ENCODE measurements at places on chromosomes 1 and 21. TPM values are rescaled to one million over a fixed set of nuclear protein-coding genes. Genes with fewer than 3 reads are reported as not detected.

Gene SCYL3
- total RNA-seq = 4.9 TPM

Gene IFNLR1
- total RNA-seq = 8.5 TPM

Gene PLEKHA6
- 10.8 TPM for total RNA-seq

Gene NUF2
- 39.4 TPM for total RNA-seq

Gene TCP10L
- 2.4 TPM for total RNA-seq

Gene GJA8
- total RNA-seq = not detected

Gene CLDN8
- total RNA-seq = not detected

Gene MPL
- not detected for total RNA-seq

Gene TP73
- total RNA-seq = 0.69 TPM

Gene NIBAN1
- not detected for total RNA-seq

Gene PCBP3
- total RNA-seq = not detected

Gene GBP5
- not detected for total RNA-seq

Gene LCE1B
- total RNA-seq = not detected

Gene SLC44A3
- 3.8 TPM for total RNA-seq

DNA sequence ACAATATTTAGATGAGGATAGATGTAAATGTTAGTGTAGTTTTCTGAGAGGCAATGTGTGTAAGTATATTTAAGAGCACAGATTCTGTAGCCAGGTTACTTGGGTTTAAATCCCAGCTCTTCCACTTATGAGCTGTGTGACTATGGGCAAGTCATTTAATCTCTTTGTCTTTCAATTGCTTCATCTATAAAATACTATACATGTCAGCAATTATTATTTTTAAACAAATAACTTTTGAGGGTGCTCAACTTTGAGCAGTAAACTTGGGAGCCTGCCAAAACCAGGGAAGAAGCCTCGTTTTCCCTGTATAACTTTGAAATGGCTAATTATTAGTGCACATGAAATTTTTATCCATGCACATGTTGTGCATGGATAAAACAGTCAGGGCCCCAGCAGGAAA lies 222.8 kb downstream of the FOXD2 start:
- no peak for DNase-seq

- no peak for DNase-seq
These were observed 210.8 kb upstream of the PROX1 start for GRCh38 chr1:213776969-213777368.

DNA sequence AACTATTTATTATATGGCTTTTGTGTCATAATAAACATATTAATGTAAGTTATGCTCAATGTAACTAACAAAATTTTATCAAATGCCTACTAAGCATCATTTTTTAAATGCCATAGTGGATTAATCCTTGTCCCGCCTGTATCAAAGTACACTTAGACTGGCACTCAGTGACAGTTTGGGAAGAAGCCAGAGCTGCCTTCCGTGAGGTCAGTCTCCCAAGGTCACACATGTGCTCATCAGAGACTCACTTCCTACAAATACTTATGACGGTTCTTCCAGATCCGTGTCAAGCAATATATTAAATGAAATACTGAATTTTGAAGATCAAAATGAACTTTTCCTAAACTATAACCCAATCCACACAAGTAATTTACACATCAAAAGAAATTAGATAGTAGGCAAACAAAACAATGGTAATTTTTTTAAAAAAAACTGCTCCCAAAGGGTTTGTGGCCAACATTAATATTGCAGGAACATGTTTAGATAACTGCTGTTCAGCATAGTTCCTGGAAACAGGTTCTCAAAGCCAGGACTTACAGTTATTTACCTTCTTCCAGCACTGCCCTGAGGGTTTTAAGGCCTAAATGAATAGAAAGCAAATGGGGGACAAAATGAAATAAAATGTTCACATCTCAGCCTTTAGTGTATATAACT lies 27.2 kb downstream of the WLS start:
- no peak for DNase-seq

GRCh38 chr1:78792756-78793155 lies 143.1 kb downstream of the IFI44 start:
- DNase-seq = no peak

- no peak for DNase-seq
These were observed 11.5 kb downstream of the RCC2 start for GRCh38 chr1:17427696-17428660.

GRCh38 chr1:27634177-27634984 lies 604 bp downstream of the FGR start:
- DNase-seq = no peak

- no peak for DNase-seq
These were observed 11.0 kb upstream of the PGD start for GRCh38 chr1:10387677-10388386.

GRCh38 chr1:1430992-1431844 lies 4.3 kb upstream of the VWA1 start:
- peak; percentile 53 for DNase-seq

GRCh38 chr1:74690909-74691308 lies 17.3 kb upstream of the ERICH3 start:
- no peak for DNase-seq

DNA sequence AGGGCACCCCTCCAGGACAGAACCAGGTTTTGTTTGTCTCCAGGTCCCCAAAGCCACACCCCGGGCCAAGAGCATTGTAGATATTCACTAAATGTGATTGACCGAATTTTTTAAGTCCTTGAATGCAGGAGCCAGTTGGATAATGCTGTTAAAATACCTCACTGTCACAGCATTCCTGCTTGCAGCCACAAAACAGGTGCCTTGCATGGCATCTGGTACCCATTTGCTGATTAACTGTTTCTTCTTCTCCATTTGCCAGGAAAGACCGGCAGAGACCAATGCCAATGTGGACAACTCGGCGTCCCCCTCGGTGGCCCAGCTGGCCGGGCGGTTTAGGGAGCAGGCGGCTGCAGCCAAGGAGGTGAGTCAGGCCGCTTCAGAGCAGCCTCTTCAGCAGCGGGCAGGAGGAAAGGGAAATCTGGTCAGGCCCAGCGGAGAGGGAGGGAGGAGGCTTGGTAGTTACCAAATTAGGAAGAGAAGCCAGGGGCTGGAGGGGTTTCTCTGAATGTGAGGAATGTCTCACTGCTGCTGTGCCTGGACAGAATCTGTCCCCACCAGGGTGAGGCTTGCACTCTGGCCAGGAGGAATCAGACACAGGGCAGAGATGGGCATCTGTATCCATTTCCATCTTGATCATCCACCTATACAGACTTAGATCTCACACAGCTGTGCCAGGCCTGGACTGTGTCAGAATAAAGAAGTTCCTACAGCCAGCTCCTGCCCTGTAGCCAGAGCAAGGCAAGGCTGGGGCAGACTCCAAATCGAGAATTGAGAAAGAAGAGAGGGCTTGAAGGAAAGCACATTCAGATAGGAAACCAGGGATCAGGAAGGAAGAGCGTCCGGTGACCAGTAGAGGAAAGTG lies 37.9 kb upstream of the MPZL1 start:
- DNase-seq = no peak

DNA sequence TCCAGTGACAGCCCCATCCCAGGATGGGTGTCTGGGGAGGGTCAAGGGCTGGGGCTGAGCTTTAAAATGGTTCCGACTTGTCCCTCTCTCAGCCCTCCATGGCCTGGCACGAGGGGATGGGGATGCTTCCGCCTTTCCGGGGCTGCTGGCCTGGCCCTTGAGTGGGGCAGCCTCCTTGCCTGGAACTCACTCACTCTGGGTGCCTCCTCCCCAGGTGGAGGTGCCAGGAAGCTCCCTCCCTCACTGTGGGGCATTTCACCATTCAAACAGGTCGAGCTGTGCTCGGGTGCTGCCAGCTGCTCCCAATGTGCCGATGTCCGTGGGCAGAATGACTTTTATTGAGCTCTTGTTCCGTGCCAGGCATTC lies 24.2 kb downstream of the PCSK9 start:
- no peak for DNase-seq

- DNase-seq = no peak
These were observed 325.2 kb downstream of the PLPP3 start for GRCh38 chr1:56254130-56254529.

DNA sequence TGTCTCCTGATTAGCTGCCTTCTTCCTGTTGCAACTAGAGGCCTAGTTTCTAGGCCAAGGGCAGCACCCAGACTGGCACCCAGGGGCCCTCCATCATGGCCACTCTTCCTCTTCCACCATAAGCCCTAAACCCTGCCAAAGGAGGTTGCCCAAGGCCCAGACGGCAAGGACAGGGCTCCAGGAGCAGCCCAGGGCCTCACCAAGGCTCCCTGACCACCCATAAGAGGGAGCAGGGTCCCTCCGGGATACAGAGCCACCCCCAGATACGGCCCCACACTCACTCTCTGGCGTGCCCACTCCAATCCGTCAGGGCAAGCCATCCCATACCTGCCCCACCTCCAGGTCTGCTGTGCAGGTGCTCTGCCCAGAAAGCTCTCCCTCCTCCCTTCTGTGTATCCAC lies 79.9 kb downstream of the ITPKB start:
- no peak for DNase-seq

DNA sequence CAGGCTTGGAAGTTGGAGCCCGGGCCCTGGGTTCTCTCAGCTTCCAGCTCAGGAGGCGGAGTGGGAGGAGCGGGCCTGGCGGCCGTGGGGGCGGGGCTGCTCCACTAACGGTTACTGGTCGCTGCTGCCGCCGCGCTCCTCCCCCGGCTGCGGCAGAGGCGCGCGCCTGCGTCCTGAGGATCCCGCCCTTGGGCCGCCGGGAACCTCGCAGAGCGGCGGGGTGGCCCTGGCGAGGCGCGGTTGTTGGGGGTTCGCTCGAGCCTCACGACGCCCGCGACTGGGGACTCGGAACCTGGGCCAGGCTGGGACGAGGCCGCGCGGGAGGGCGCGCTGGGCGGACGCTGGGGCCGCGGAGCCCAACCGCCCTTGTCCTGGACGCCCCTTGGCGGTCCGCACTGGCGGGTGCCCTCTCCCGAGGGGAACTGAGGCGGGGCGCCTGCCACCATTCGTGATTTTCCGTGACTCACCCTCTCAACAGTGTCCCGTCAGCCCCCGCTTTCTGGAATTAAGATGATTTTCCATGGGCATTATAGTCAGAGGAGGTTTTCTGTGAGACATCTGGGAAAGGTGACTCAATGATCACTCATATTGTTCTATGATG lies 34.1 kb downstream of the OR2G3 start:
- DNase-seq = no peak

GRCh38 chr1:151944126-151944856 lies 35.0 kb upstream of the THEM4 start:
- no peak for DNase-seq

DNA sequence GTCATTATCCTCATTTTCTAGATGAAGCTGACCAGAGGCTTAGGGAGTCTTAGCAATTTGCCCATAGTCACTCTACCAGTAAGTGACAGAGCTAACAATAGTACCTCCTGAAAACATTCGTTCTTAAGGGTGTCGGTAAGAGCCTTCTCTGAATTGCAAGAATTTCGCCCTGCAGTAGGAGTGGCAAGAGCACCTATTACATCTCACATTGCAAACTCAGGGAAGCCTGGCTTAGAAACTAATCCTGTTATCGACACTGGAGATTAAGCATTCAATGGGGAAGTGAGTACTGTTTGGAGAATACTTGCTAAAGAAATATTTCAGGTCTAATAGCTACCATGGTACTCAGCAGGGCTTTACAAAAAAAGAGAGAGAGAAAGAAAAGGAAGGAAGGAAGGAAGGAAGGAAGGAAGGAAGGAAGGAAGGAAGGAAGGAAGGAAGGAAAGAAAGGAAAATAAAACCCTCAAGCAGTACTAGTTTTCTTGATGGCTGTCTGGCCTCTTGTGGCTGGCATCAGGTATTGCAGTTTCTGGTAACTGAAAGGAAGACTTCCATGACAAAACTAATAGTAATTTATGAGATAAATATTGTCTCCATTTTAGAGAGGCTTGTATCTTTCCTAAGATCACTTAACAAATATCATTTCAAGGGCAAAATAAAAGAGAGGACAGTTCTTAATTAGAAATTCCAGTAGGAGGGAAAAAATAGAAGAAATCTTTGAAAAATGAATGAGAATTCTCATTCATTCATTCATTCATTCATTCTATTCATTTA lies 10.4 kb downstream of the C1orf226 start:
- peak; percentile 28 for DNase-seq

- DNase-seq = no peak
These were observed 18.2 kb downstream of the TRIM67 start for GRCh38 chr1:231180034-231180433.

- DNase-seq = no peak
These were observed 1.0 kb downstream of the GALNT2 start for GRCh38 chr1:230067871-230068620.

DNA sequence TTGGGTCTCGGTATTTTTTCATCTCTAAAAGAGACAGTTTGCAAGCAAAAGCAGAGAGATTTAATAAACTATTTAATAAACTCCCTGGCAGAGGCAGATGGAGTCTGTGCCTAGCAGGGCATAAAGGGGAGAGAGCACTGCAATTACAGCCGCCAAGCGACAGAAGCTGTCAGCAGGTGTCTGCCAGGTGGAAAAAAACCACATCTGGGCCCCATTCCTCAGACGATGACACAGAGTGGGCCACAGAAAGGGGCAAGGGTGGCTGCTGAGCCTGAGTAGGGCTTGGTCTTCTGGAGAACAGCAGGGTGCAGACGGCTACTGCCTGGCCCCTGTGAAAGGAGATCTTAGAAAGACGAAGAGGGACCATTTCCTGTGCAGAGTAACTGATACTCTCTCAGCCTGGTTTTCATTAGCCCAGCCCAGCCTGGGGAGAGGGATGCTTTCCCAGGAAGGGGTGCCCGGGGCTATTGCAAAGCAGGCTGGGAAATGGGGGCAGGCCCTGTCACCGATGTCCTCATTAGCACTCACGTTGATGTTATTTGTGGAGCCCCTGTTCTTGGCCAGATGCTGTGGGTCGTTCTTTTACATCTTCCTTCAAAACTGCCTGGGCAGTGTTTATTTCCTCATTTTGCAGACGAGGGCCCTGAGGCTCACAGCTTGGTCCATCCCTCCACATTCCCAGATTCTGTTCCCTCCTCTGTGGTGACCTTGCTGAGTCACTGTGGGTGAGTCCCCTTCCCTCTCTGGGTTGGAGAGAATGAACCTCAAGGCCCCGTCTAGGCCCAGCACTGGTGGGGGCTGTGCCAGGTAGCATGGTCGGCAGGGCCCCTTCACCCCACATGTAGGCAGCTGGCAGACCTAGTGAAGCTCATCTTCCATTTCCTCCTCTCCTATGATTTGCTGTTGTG lies 472.7 kb downstream of the PTPRU start:
- no peak for DNase-seq

- DNase-seq = peak; percentile 59
These were observed at the start of gene GSTM4 for GRCh38 chr1:109655615-109656519. Gene GSTM4, plus strand, starts transcription at chr1:109656099. Its CDS starts 291 bp downstream, at chr1:109656390.

GRCh38 chr21:37458669-37459276 lies 92.2 kb downstream of the DYRK1A start:
- DNase-seq = no peak

DNA sequence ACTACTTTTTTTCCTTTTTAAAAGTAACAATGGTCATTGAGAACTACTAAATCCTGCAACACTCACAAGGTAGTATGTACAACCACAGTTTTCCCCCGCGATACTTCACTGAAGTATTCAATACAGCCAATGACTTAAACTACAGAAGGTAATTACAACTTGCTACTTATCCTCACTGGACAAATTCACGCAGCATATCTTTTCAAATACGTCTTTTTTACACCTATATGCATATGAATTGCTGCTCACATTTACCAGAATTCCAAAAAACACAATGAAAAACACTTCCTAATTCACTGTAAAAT lies 12.4 kb downstream of the NRIP1 start:
- no peak for DNase-seq

GRCh38 chr1:56180520-56181190 lies 398.7 kb downstream of the PLPP3 start:
- no peak for DNase-seq

GRCh38 chr1:228416217-228416933 lies at the start of gene TRIM17:
Gene TRIM17, minus strand, starts transcription at chr1:228416861. Its CDS starts 1,789 bp downstream, at chr1:228415072.
- DNase-seq = peak; percentile 42
